Activated CD4-positive, alpha-beta T cell treated with anti-CD3 and anti-CD28 coated beads, Interleukin-2, Interleukin-6, amounts not matched to agents 100 ng/mL and 50 ng/mL, durations not matched to agents 16 hours and 8 hours (primary cell): ENCODE measurements at places on chromosomes 7 and 10.

GRCh38 chr10:24723386-24723787, 300 bp downstream of the ARHGAP21 start:
- DNase-seq = peak; percentile 41

DNA sequence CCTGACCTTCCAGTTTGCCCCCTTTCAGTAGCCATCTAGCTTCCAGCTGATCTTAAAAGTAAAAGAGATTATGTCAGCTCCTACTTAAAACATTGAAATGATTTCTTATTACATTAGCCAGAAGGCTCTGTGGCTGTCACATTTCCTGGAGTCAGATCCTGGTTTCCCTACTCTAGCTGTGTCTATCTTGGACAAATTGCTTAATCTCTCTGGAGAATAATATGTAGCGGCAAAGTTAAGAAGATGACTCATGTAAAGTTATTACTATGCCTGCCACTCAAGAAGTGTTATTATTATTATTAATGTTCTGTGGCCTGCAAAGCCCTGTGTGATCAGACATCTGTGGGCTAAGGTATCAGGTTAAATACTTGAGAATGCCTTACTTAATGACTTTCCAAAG, 107.2 kb downstream of the RUNDC3B start:
- DNase-seq = no peak

DNA sequence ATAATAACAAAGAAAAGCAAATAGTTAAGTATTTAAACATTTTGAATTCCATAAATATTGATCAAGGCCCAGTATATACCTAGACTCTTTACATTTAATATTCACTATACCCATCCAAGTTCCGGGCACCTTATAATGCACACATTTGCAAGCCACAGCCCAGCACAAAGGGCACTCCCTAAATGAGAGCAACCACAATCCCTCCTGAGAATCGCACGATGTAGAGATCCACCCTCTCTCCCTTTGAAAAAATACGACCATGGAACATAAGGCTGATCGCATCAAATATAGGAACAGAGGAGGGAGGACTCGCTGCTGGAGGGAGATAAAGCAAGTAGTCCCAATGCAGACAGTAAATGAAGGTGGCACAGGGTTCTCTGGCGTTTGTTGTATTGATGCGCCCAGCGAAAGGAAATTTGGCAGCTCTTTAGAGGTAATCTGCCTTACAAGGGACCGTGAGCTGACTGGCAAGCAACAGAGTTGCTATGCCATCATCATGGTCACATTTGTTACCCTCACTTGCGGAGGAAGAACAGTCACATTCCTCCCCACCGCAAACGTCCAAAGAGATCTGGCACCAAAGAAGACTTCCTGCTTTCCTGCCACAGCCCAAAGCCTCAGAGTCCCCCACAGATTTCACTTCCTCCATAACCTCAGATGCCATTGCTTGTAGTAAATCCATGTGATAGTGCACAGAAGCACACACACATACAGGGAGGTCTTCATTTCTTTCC, 16.1 kb upstream of the TAS2R40 start:
- DNase-seq = peak; percentile 46

DNA sequence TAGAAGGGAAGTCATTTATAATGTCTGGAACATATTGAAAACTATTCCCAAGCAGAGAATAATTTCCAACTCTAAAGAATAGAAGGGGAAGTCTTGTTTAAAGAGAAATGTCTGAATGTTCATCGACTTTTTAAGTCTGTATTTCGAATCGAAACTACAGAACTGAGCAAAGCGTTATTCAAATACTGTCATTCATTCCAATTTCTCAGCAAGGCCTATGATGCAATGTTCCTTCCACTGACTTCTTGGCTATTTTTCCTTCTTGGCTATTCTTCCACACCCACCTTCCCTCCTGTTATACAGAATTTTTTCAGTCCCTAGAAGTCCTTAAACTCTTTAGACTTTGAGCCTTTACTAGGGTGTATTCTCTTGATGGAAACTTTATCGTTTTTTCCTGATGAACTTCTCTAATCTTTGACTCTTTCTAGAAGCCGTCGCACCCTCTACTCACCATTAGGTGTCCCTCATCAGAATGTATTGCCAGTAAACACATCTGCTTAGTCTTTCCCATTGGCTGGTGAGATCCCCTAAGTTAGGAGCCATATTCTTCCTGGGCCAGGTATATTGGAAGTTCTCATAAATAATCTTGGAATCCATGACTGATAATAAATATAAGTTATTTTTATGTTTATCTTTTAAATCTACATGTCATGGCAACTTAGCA, 235.7 kb upstream of the CCDC6 start:
- DNase-seq = no peak

GRCh38 chr7:27213433-27214238, 13.7 kb upstream of the HOXA13 start:
- DNase-seq = no peak

DNA sequence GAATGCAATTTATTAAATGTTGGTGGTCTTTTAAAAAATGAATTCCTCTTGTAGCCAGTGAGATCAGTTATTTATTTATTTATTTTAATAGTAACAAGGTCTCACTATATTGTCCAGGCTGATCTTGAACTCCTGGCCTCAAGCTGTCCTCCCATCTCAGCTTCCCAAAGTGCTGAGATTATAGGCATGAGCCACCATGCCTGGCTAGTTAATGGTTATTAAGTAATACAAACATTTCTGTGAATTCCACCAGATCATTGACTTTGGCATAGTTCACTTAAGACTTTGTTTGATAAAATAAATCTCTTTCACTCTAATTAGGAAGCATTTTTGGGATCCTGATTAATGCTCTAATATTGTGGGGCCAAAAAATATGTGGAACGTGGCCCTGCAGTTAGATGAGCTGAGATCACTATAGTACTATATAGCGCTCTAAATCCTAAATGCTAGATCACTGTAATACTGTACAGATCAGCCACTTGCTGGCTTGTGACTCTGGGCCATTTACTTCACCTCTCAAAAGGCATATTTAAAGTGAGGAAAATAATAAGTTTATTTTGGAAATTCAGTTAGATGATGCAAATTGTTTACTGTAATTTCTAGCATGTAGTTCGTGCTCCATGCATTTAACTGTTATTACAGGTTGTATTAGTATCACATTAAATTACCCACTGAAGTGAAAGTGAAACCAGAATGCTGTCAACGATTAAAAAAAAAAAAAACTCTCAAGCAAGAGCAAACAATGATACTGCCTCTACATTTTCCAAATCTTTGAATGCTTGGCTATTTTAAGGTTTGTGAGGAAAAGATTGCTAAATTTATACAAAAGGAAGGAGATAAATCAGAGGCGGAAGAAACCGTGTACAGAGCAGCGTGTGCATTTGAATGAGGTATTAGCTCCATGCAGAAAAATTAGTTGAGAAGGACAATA, 15.9 kb upstream of the FAS start:
- DNase-seq = no peak

GRCh38 chr7:144738708-144739314, 97.0 kb downstream of the TPK1 start:
- DNase-seq = peak; percentile 48

DNA sequence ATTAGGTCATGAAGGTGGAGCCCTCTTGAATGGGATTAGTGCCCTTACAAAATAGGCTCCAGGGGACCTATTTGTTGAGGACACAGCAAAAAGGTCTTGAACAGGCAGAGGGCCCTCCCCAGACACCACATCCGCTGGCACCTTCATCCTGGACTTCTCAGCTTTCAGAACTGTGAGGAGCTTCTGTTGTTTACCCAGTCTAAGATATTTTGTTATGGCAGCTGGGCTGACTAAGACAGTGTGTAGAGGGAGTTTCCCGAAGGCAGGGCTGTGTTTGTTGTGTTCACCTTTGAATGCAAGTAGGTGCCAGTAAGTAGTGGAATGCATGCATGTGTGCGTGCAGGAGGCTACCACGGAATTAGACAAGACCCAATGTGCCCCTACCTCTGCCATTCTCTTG, 106.7 kb downstream of the PTPRE start:
- DNase-seq = peak; percentile 32
